ENCODE measurements at places on chromosomes 4 and X. TPM values are rescaled to one million over a fixed set of nuclear protein-coding genes. Genes with fewer than 3 reads are reported as not detected.

GRCh38 chrX:151019856-151020255 lies 36.7 kb downstream of the HMGB3 start:
- no peak for ATAC-seq

DNA sequence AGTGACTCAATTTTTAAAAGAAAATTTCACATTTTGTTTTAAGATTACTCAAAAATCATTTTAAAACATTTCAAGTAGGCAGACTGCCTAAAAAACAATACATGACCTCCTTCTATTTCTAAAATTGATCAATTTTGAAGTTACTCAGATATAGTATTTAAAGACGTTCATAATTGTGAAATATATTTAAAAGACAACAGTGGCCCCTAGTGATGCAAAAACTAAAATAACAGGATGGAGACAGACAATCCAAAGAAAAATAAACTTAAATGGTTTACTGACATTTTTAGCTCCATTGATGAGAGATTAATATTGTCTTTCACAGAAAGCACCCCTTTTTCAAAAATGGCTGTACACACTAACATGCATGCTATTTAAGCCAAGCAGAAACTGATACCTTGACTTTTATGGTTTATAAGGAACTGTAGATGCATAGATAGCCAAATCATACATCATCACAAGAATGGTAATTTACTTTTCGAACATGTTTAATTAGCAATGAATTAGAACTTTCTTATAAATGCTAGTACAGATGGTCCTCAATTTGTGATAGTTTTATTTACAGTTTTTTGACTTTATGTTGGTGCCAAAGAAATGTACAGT lies 69.8 kb upstream of the FAT4 start:
- no peak for ATAC-seq

GRCh38 chr4:54118850-54119589 lies 19.1 kb downstream of the GSX2 start:
- no peak for ATAC-seq

- ATAC-seq: no peak
Observed at GRCh38 chrX:155643240-155643639, 30.5 kb upstream of the TMLHE start.

- no peak for ATAC-seq
Observed at GRCh38 chrX:151346931-151347543, 50.0 kb upstream of the VMA21 start.

DNA sequence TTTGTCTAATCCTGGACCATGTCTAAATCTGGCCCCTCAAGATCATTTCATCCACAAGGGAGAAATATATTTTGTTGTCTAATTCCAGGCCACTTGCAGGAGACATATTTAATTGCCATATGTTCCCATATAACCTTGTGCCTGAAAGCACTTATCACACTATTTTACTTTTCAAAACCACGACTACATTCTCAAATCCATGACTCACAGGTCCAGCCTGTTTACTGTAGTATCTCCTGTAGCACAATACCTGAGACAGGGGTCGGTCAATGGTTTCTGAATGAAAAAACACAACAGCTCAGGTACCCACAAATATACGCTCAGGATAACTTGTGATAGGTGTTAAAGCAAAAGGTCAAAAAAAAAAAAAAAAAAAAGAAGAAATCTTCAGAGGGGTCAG lies 60.9 kb downstream of the SEC24D start:
- ATAC-seq: no peak

GRCh38 chr4:153523164-153523796 lies 57.1 kb downstream of the TMEM131L start:
- no peak for ATAC-seq

DNA sequence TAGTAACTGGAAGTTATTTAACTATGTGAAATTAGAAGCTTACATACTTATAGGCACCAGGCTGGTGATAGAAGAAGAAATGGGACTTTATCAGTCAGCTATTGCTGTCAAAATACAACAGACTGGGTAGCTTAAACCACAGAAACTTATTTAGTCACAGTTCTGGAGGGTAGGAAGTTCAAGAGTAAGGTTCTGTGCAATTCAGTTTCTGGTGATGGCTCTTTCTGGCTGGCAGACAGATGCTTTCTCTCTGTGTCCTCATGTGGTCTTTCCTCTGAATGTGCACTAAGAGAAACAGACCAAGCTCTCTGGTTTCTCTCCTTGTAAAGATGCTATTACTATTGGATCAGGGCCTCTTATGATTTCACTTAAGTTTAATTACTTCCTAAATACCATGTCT lies 92.1 kb upstream of the ANKRD50 start:
- ATAC-seq: no peak

Gene GPAT3
- total RNA-seq: 9.8 TPM

DNA sequence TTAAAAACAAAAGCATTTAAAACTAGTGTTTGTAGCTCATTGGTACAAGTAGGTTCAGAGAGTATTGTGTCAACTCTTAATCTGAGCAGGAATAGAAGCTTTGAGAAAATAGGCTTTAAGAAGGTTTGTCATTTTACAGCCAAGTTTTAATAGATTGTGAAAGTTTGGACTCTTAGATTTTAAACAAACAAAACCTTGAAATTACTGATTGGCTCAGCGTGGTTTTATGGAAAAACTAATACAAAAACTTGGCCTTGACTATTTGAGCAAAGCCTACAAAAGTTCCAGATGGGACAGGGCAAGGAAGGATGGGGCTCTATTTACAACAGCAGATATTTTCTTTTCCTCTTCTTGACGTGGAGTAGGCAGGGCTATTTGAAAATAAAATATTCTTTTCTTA lies 16.5 kb downstream of the ZFX start:
- ATAC-seq: no peak

- ATAC-seq: no peak
Observed at GRCh38 chr4:67038228-67038566, 507.1 kb downstream of the CENPC start.

Gene GABRG1
- not detected for total RNA-seq

GRCh38 chrX:154430479-154430878 lies 2.0 kb downstream of the ATP6AP1 start:
- ATAC-seq: no peak

Gene CPLX1
- 0.92 TPM for total RNA-seq

Gene TMEM154
- 120 TPM for total RNA-seq

DNA sequence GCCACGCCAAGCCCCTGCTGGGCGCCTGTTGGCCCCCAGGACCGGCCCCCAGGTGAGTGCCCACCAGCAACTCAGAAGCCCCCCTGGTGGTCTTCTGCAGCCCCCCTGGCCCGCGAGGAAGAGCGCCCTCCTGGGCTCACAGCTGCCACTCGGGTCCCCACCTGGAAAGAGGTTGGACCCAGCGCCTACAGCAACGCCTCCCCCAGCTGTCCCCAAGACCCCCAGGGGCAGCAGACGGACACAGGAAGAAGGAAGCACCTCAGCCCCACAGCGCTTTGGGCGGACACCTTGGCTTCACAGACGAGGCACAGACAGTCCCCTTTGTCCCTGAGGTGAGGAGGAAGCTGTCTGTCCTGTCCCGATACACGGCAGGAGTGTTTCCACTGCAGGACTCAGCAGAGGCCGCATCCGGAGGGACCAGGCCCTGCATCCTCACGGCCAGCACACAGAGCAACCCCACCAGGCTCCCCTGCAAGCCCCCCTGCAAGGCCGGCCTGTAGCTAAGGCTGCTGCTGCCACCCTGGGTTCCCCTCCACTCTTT lies 115.6 kb upstream of the NKX1-1 start:
- peak; percentile 6 for ATAC-seq

Gene SLC16A2
- 2.6 TPM for total RNA-seq

Gene KDR
- 4.2 TPM for total RNA-seq

Gene TRO
- 2.7 TPM for total RNA-seq

Gene AR
- 0.48 TPM for total RNA-seq

Gene SRPX
- total RNA-seq: 6.8 TPM

All from esophagus mucosa (tissue), 1 donor.